ENCODE measurements at places on chromosomes 7 and 10. TPM values are rescaled to one million over a fixed set of nuclear protein-coding genes. Genes with fewer than 3 reads are reported as not detected.
A peak's percentile ranks its signal among the peaks of the same experiment; 100 is the strongest.

DNA sequence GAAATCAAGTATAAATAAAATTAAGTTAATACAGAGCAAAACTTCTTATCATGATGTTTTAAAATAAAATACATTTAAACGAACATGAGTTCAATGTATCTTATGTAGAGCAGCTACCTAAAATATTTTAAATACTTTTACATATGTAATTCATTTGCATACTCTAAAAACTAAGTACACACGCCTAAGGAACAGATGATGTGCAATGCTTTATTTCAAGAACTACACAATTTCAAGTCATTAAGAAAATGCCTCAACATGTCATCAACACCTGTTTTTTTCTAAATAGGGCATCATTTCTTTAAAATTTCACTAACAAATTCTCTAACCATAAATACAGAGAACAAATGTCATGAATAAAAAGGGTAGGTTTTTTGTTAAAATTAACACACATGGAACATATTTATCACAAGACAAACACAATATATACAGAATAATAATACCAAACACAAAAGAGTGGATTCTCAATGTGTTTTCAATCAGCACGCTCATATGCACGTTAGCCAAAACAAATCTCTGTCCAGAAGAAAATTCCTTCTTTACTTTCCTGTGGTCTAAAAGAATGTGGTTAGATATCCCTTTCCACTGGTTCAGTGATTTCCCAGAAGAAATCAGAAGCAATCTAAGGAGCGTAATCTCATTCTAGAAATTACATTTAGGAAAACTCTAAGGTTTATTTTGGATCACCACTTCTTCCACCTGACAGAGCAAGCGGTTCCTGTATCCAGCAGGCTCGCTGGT is 73.0 kb upstream of the PFKP start:
- no peak for DNase-seq

- DNase-seq, result no peak
Observed at GRCh38 chr7:132407764-132408163, 168.5 kb downstream of the PLXNA4 start.

GRCh38 chr10:104123397-104123796 is 1.4 kb downstream of the SFR1 start:
- DNase-seq, result no peak

DNA sequence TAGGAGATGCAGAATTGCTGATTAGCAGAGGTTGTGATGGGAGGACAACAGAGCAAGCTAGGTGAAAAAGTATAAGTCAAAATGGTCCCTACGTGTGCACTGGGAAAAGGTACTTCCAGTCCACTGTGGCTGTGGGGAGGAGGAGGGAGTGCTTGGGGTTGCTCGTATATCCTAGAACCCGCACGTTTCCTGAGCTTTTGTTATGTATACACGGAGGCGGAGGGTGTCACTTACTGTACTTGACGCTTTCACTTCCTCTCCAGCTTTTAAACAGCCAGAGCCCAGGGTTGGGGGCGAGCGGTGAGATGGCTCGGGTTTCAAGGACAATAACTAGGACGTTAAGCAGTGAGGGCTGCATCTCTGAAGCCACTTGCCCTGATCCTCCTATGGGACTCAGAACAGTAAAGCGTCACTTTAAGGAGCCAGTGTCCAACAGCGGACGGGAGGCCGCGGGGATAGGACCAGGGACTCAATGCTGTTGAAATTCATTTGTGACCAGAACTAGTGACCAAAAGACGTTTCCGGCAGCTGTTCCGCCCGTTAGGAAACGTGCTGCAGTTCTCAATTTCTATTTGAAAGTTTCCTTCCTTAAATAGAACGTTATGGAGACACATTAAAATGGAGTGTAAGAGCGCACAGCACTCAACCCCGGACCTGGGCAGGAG is 985 bp upstream of the ETV1 start:
- peak; percentile 34 for DNase-seq

- no peak for DNase-seq
Observed at GRCh38 chr7:17651863-17652385, 288.4 kb downstream of the SNX13 start.

- no peak for DNase-seq
Observed at GRCh38 chr7:135758531-135758932, 9.9 kb upstream of the FAM180A start.

DNA sequence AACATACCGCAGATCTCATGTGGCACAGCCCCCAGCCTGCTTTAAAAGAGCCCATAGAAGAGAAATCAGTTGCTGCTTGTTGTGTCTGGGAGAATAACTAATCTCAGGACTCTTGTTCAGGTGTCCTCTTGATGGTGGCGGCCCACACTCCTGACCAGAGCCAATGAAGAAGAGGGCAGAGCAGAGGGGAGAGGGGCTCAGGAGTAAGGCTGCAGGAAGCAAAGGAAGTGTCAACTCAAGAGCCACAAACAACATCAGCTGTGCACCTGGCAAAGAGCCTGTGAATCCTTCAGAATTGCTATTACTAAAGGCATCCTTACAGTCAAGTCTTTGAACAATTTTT is 59.8 kb upstream of the PTN start:
- DNase-seq, result no peak

DNA sequence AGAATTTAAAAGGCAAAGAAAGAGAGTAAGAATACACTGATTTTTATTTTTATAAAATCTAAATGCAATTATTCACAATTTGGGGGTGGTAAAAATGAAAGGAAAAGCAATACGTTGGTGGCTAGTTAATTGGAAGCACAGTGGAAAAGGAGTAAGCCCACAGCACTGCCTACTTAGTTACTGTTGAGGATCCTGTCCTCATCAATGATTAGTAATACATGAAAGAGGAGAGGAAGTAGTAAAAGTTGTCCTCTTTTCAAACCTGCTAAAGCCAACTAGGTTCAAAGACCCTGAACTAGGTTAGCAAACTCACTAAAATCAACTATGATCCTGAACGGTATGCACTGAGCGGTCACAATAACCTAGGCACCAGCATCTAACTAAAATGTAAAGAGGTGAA is 52.7 kb upstream of the LRRN3 start:
- DNase-seq, result no peak

- DNase-seq, result no peak
Observed at GRCh38 chr10:1169981-1170866, 114.0 kb downstream of the WDR37 start.

DNA sequence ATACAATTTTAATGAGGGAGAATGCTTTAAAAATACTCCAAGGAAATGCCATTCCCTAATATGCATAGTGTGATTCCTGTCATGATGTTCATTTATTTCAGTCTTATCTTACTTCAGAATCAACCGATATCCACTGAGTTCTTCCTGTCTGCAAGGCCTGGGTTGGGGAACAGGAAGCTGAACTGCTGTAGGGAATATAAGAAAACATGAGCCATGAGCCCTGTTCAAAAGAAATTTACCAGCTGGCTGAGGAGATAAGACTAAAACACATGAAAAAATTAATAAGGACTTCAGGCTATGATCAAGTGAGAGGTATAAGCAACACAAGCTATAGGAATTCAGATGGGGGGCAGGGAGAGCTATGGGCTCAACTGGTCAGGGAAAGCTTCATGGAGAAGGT is 184.7 kb downstream of the PLPP4 start:
- no peak for DNase-seq

DNA sequence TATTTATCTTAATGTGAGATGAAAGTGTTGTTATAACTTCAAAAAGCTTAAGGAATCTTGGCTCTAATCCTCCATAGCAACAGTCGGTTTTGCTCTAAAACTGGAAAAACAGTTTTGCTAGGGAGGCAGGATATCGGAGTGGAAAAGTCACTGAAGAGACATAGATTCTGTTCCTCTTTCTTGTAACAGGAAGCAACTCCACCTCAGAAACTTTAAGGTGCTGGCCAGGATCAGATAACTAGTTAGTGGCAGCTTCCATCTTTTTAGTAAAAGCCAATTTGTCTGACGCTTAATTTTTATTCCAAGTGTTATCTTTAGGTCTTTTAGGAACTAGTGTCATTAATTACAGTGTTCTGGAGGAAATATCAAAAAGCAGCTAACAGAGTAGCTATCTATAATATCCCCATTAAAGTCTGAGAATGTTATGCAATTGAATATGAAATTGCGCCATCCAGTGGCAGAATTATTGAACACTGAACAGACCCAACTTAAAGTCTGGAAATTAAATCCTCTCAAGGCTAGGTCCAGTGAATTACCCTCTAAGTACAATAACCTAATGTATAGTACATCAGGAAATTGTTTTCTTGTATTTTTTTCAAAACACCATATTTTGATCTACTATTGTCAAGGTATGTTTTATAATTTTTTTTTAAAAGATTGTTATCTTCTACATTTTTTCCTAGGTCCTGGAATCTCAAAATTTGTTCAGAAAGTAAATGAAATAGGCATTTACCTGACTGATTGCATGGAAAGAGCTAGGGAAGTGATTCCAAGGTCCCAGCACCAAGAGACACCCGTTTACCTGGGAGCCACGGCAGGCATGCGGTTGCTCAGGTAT is 65.9 kb upstream of the CC2D2B start:
- DNase-seq, result peak; percentile 27

DNA sequence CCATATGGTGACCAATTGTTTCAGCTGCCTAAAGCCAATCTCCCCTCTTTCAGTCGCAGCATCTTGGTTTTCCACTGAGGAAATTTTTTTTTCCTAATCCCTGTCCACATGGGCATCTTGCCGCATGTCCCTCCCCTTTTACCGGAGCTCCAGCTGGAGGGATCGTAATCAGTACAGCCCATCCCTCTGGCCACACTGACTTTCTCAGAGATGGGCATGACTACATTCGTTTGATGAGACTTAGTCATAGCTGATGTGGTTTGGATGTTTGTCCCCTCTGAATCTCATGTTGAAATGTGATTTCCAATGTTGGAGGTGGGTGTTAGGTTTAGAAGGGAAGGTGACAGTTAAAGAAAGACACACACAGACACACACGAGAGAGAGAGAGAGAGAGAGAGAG is 186.8 kb upstream of the CXCL12 start:
- DNase-seq, result no peak

DNA sequence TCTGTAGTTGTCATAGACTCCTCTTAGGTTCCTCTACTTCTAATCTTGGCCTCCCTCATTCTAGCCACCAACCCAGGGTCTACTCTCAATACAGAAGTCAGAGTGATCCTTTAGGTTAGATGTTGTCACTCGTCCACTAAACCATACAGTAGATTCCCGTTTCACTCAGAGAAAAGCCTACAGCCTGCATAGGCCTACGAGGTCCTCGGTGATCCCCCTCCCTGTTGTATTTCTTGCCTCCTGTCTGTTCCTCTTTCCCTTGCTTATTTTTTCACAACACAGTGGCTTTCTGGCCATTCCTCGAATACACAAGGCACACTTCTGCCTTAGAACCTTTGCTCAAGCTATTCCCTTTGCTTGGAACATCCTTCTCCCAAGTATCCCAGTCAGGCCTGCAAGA is 183.0 kb upstream of the PRSS1 start:
- DNase-seq, result no peak

GRCh38 chr7:33979300-33979806 is 74.0 kb downstream of the BMPER start:
- no peak for DNase-seq

- no peak for DNase-seq
Observed at GRCh38 chr10:91146146-91146545, 74.3 kb upstream of the PCGF5 start.

GRCh38 chr7:82384051-82384464 is 59.5 kb downstream of the CACNA2D1 start:
- no peak for DNase-seq

DNA sequence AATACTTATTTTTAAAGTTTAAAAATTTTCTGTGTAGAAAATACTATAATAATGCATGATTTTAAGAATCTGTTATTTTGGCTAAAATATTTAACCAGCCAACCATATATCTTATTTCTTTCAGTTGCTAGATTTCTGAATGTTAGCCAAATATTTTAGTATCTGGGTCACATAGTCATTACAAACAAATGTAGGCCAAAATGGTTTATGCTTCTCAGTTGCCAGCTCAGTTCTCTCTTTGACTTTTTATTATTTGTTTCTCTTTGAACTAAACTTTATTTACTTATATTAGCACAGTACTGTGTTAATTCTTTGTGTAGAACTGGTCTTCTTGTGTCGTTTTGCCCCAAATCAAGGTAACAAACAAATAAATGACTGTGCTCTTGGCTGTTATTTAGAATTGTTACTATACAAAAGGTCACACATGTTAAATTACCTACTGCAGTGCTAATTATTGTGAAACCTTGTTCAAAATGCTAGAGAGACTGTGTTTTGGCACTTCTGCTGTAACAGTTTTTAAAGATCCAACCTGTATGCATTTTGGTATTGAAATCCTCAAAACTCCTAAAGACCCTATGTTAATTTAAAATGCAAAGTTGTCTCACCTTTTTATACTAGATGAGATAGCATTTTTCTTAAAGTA is 39.8 kb downstream of the ZEB1 start:
- DNase-seq, result no peak

Gene PNLIPRP2
- total RNA-seq, result not detected

Gene SPDYE16
- total RNA-seq, result 0.19 TPM

Gene GCK
- 1.1 TPM for total RNA-seq

Gene FAM131B
- total RNA-seq, result 1.9 TPM
